SW480 (cell line): ENCODE measurements at places on chromosomes 3 and 15.
A peak's percentile ranks its signal among the peaks of the same experiment; 100 is the strongest.

GRCh38 chr15:90067953-90068606 is 34.2 kb downstream of the IDH2 start:
- no peak for DNase-seq

GRCh38 chr3:59968513-59969045 is 918.8 kb upstream of the CFAP20DC start:
- no peak for DNase-seq

GRCh38 chr3:89586676-89587075 is 479.3 kb downstream of the EPHA3 start:
- DNase-seq: no peak

GRCh38 chr3:160374472-160374871 is 24.6 kb downstream of the IFT80 start:
- DNase-seq: no peak

- DNase-seq: no peak
Measured at GRCh38 chr3:188491276-188491687, 337.3 kb downstream of the LPP start.

- no peak for DNase-seq
Measured at GRCh38 chr3:128684986-128685726, 34.5 kb upstream of the RPN1 start.

GRCh38 chr3:49869525-49870126 is at the start of gene CAMKV:
TSS of gene CAMKV (minus strand) at chr3:49869906. CDS start at chr3:49862388, 7,518 bp downstream.
- DNase-seq: no peak

GRCh38 chr3:53775834-53776251 is 70.4 kb downstream of the CHDH start:
- no peak for DNase-seq

DNA sequence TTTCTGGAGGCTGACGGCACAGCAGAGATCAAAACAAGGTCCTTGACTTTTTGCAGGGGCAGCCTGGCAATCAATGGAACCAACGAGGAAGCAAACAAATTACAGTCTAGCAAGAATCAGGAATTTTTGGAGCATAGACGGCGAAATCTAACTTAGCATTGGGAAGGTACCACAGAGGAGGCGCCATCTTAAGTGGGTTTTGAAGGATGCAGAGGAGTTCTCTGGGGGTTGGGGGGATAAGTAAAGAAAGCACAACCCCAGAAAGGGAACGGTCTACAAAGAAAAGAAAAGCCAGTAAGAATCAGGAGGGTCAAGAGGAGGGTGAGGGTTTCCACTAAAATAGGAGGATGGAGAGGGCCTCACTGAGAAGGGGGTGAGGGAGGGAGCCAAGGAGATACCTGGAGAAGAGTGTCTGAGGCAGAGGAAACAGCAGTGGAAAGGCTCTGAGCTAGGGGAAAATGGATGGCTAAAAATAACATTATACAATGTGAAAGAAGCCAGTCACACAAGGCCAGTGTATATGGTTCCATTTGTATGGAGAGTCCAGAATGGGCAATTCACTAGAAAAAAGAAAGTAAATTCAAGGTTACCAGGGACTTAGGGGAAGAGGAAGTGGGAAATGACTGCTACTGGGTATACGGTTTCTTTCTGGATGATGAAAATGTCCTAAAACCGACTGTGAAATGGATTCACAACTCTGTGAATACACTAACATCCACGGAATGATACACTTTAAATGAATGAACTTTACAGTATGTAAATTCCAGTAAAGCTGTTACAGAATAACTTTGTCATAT is 25.2 kb upstream of the IQSEC1 start:
- no peak for DNase-seq

- DNase-seq: no peak
Measured at GRCh38 chr3:104676241-104676640, 690.5 kb upstream of the ALCAM start.

GRCh38 chr3:169701457-169701856 is 37.9 kb upstream of the MECOM start:
- no peak for DNase-seq

DNA sequence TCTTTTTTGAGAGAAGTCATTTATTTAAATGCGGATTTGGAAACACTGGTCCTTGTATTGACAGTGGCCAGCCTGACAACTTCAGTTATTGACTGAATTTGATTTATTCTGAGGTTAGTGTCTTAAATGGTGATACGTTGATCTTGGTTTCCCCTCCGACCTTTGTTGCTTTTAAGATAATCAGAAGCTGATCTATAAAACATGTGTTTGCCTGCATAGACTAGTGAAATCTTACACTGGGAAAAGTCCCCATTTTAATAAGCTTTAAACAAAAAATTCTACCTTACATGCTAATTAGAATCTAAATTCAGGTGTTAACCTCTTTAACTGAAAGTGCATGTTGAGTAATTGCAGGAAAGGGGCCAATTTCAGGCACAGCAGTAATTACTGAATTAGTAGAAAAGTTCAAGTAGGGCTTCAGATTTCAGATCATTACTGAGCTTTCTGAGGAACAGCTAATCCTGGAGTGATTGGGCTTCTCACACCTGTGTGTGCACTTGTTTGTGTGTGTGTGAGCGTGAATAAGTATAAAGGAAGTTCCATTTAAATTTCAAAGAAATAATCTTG is 221.4 kb downstream of the SOX2 start:
- no peak for DNase-seq

- DNase-seq: no peak
Measured at GRCh38 chr3:131535131-131535530, 32.4 kb upstream of the MRPL3 start.

DNA sequence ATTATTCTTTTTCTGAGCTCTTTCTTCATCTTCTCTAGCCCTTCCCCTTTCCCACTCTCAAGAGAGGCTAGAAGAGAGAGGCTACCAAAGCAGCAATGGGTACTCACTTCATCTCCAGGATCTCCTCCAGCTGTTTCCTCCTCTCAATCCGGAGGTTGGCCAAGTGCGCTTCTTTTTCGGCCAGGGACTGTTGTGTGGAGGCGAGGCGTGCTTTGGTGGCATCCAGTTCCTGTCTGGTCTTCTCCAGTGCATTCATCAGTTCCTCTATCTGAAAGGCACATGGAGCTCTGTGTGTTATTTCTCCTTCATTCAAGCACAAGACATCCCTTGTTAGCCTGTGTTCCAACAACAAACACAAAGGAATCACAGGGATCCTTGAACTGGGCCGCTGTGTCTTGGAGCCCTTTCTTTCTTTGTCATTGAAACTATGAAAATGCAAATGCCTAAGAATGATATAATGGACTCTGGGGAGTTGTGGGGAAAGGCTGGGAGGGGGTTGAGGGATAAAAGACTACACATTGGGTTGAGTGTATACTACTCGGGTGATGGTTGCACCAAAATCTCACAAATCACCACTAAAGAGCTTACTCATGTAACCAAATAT is 401.3 kb upstream of the WNT5A start:
- DNase-seq: no peak

DNA sequence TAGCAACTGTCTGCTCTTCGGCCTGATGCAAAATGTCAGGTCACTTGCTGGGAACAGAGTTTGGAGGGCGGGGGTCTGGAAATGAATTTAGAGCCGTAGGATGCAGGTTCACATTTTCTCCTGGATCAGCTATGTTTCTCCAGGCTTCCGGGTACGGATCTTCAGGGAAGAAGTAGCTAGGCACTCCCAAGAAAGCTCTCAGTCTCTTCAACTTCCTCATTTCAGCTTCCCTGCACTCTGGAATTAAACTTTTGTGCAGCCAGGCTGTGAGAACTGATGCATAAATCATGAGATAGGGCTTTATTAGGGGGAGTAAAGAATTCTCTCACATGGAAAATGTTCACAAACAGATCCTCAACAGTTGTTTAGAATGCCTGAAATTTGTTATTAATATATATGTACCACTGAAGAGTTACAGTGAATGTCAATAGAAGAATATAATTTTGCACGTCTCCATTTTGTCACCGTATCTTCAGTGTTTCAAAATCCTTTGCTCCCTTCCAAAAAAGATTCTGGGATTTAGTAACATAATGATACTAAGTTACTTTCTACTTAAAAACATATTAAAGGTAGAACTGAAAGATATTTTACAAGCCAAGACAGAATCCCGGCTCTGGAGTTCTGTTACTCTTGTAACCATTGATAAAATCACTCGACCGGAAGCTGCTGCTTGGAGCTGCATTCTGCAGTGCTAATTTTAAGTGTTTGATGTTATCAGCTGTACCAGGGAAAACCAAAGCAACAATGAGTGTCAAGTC is 178.5 kb upstream of the P2RY1 start:
- DNase-seq: no peak

GRCh38 chr3:185880600-185880999 is 55.8 kb upstream of the IGF2BP2 start:
- no peak for DNase-seq

DNA sequence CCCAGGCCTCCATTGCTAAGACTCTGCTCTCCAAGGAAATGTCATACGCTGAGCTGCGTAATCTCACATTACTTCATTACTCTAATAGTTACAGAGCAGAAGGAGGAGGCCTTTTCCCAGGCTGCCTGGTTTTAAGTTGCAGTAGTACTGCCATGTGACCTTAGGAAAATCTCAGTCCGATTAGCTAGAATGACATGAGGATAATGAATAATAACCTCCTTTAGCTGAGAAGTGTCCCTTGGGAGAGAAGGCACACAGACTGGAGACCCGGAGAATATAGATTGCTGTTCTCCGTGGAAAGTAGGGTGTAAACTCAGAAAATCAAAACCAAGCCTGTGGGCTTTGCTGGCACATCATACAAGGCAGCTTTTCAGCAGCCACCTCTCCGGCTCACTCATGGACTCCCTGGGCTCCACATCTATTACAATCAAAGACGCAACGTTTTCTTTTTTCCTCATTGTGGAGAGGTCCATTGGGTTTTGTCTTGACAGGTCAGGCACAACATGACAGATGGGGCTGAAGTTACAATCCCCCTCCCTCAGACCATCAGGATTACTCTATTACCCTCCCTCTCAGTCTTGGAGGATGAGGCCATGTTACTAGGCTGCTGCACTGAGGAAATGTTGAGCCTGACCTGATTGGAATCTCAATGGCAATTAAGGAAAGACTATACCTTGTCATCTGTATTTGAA is 134.8 kb upstream of the MB21D2 start:
- DNase-seq: no peak

DNA sequence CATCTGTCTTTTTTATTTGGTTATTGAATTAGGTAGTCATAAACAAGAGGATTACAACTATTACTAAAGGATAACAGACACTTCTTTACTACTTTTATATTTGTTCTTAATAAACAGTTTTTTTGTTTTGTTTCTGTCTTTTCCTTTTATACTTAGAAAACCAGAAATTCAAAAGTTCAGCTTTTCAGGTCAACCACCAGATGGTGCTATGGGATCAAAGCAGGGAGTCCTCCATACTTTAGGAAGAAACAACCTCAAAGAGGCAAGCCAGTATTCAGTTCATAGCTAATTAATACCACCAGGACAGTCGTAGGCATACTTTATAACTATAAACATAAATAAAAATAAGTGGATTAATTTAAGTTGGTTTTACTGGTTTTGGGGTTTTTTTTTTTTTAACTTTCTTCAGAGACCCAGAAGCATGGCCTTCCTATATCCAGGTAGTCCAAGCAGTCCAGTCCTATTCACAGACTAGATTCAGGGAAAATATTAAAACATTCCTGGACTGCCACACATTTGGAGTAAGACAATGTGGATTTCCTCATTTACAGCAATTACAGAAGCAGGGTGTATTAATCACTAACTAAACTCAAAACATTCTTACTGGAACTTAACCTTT is 16.0 kb upstream of the EID1 start:
- peak; percentile 65 for DNase-seq

- DNase-seq: no peak
Measured at GRCh38 chr3:105611304-105612192, 244.8 kb downstream of the ALCAM start.

DNA sequence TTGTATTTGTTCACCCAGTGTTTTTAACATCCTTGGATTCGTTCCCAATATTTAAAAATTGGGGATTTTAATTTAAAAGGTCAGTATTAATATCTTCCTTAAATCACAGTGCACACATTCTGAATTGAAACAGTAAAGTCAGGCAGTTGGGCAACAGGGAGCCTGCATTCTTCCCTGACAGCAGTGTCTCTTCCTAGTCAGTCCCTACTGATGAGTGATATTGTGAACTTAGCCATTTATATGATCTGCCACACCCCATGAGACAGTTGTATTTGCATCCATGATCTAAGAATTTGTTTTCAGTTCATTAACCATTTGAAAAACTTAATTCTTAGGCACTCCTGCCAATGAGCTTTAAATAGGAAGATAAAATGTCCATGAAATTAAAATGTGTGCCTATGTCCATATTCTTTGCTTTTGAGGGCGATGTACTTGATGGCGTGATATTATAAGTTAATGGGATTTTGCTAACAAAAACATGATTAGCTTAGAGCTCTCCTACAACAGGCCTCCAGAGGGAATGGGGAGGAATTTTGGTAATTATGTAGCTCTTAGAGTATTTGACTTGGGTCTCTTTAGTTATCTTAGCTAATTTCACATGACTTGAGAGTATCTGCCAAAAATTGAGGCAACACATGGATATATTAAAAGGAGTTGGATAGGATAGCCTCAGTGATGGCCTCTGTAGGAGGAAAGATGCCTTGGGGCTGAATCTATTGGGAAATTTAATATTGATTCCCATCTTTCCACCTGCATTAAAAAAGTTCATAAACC is 219.3 kb downstream of the PTPRG start:
- DNase-seq: no peak

DNA sequence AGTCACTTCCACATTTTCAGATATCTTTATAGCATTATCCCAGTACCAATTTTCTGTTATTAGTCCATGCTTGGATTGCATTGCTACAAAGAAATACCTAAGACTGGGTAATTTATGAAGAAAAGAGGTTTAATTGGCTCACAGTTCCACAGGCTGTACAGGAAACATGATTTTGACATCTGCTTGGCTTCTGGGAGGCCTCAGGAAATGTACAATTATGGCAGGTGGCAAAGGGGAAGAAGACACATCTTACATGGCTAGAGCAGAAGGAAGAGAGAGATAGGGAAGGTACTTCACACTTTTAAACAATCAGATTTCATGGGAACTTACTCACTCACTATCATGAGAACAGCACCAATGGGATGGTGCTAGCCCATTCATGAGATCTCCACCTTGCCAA is 172.3 kb upstream of the GPR149 start:
- no peak for DNase-seq

DNA sequence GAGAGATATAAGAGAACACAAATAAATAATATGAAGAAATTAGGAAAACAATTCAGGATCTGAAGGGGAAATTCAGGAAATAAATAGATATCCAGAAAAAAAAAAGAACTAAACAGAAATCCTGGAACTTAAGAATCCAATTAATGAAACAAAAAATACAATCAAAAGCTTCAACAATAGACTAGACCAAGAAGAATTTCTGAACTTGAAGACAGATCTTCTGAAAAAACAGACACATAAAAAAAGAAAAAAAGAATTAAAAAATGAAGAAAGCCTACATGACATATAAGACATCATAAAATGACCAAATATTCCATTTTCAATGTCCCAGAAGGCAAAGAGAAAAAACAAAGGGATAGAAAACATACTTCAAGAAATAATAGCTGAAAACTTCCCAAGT is 68.3 kb upstream of the IMPG2 start:
- DNase-seq: no peak

DNA sequence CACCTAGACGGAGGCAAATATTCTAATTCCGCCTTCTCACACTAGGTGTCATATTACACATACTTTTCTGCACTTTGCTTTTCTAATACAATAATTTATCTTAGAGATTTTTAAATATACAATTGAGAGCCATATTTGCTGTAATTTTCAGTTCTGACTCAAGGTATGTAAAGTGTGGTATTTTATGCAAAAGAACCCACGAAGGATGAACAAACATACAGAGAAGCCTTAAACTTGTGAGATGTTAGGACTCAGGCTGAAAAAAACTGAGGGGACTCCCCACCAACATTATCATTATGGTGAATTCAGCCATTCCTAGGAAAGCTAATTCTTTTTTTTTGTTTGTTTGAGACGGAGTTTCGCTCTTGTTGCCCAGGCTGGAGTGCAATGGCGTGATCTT is 9.6 kb downstream of the ZBTB11 start:
- no peak for DNase-seq
